ENCODE measurements at places on chromosomes 6 and 20.

DNA sequence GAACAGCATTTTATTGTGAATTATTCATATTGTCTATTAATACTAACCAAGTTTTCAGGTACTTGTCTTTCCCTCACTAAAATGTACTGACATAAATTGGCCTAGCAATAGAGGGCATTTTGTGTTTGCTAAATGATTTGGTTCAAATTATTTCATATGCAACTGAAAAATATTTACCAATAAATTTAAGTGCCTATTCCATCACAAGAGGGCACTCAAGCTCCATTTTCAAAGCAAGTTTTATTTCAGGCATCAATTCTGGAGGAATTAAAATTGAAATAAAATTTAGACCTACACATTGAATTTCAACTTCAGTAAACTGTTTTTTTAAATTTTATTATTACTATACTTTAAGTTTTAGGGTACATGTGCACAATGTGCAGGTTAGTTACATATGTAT is 114.3 kb upstream of the SYNCRIP start:
- no peak for ATAC-seq

DNA sequence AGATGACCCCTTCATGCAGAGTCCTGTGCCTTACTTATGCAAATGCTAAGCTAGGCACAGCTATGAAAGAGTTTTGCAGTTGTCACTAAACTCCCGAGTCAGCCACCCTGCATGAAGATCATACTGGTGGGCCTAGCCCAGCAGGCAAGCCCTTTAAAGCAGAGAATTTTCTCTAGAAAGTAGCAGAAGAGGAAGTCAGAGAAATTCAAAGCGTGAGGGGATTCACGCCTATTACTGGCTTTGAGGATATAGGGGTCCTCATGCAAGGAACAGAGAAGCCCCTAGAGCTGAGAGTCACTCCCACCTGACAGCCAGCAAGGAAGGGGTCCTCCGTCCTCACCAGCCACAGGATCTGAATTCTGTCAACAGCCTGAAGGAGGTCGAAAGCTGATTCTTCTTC is 54.6 kb downstream of the MYB start:
- ATAC-seq = no peak

DNA sequence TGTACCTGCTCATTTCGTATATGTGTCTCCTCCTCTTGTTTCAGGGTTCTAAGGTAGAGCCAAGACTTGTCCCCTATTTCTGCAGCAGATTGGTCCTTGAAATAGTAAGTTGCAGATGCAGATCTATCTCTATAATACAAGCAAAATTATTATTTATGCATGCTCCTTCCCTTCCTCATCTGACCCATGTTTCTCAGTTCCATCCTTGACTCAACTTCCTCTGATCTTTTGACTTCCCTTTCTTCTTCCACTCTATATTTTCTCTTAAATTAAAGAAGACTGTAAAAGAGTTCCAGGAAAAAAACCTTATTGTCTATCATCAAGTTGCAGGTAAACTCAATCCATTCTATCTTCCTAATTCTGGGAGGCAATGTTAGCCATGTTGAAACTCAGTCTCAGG is 23.7 kb downstream of the PLA2G7 start:
- no peak for ATAC-seq

DNA sequence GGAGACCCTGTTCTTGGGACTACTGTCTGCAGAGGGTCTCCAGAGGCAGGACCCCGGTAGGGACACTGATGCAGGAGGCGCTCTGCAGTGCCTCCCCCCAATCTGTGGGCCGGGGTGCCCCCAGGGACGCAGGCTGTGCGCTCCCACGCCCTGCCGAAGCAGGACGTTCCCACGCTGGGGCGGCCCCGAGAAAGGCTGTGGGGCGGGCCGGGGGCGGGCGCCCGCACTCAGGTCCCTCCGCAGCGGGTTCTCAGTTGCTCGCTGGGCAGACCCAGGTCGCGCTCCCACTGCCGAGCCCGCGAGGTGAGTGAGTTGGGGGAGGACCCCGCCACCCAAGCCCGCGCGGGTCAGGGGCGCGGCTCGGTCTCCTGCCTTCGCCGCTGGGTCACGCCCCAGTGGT is at the start of gene COX4I2:
COX4I2 (plus strand) TSS at position 253 of the 400 bp plus-strand sequence. CDS start 1,106 bp downstream, outside the sequence.
- ATAC-seq = no peak

GRCh38 chr6:107561306-107561705 is 71.4 kb downstream of the SOBP start:
- no peak for ATAC-seq
